Activated naive CD4-positive, alpha-beta T cell treated with anti-CD3 and anti-CD28 coated beads for 36 hours (primary cell): ENCODE measurements at places on chromosomes 11 and 22. TPM values are rescaled to one million over a fixed set of nuclear protein-coding genes. Genes with fewer than 3 reads are reported as not detected.

DNA sequence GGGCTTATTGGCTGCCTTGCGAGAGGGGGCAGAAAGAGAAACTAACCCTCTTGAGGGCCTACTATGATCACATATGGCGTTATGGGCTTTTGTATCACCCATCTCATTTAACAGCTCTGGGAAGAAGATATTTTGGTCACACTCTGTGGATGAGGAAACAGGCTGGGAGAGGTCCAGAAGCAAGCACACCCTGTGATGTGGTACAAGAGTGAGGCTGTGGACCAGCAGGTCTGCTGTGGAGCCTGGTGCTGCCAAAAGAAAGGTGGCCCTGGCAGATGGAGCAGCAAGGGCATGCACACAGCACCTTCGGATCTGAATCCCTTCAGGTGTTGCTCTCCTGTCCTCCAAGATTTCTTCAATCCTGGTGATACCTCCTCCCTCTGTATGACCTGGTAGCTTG, 64.1 kb downstream of the KCNC1 start:
- DNase-seq: no peak

- no peak for DNase-seq
Measured at GRCh38 chr11:126790550-126791081, 210.0 kb downstream of the KIRREL3 start.

TRIM29 gene
- not detected for total RNA-seq

KCTD14 gene
- total RNA-seq: not detected

ESRRA gene
- total RNA-seq: 21.7 TPM

DNA sequence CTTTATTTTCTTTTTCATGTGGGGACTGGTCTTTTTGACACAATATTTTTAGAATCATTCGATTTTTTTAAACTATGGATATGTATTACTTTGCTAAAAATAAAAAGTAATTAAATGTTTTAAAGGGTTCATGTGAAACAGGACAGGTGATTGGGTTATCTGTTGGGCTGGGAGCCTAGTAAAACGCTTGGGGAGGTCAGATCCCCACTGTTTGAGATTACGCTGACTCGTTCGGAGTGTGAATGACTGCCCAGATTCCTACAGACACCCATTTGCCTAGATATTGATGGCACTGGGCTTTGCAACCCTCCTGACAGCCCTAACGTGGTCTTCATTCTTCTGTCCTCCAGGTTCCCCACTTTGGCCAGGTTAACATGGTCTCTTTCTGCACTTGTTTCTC, 62.9 kb upstream of the UBASH3B start:
- DNase-seq: no peak

GLB1L3 gene
- total RNA-seq: 13.2 TPM

- DNase-seq: peak; percentile 77
Measured at GRCh38 chr11:69915501-69916250, 96.5 kb upstream of the FGF3 start.

SAA2 gene
- total RNA-seq: not detected

SLC17A6 gene
- not detected for total RNA-seq

DNA sequence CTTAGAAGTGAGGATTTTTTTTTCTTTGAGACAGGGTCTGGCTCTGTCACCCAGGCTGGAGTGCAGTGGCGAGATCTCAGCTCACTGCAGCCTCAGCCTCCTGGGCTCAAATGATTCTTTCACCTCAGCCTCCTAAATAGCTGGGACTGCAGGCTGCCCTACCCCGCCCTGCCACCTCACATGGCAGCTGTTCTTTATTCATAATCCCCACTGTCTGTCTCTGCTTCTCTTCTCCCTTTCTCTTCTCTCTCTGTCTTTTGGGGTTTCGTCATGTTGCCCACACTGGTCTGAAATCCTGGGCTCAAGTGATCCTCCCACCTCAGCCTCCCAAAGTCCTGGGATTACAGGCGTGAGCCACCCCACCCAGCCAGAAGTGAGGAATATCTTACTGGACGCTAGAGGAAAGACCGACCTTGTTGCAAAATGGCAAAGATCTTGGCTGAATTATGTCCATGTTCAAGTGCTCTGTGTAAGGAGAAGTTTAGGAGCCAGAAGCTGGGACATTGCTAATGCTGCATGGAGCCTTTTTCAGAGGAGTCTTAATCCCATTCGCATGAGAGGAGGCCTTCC, 21.9 kb downstream of the KRTAP5-5 start:
- DNase-seq: no peak

GRCh38 chr11:85759915-85760314, 51.0 kb downstream of the SYTL2 start:
- DNase-seq: no peak

A4GALT gene
- not detected for total RNA-seq

DNA sequence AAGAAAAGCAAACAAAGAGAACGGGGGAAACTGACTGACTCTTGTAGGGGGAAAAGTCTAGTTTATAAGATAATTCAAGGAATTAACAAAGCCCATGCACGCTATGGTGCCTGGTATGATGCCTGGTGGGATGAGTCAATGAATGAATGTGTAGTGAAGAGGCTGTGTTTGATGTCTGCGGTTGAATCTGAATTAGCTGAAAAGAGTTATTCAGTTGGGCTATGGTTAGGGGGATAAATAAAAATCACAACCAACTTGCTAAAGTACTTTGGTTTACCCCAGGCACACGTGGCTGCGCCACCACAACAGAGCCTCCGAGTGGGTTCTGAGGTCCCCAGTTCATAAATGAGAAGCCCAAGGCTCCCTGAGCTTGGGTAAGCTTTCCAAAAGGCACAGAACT, 369.3 kb upstream of the SYN3 start:
- no peak for DNase-seq

TPBGL gene
- total RNA-seq: not detected

GRCh38 chr11:16816358-16817270, 78.2 kb downstream of the C11orf58 start:
- DNase-seq: no peak

- no peak for DNase-seq
Measured at GRCh38 chr11:64484191-64485022, 106.6 kb upstream of the SLC22A12 start.

DNA sequence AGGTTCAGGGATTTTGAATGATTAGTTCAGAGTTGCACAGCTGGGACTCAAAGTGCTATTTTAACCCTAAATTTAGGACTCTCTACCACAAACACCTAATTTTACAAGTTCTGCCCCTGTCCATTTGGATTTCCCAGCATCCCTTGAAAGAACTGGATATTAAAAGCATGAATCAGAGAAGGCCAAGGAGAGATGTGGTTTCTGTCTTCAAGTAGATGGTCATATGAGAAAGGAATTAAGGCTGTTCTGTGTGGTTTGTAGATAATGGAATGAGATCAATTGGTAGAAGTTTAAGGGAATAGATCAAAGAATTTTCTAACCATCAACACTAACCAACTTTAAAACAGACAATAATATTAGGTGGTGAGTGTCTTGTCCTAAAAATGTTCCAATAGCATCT, 106.4 kb upstream of the TENM4 start:
- DNase-seq: no peak

DNA sequence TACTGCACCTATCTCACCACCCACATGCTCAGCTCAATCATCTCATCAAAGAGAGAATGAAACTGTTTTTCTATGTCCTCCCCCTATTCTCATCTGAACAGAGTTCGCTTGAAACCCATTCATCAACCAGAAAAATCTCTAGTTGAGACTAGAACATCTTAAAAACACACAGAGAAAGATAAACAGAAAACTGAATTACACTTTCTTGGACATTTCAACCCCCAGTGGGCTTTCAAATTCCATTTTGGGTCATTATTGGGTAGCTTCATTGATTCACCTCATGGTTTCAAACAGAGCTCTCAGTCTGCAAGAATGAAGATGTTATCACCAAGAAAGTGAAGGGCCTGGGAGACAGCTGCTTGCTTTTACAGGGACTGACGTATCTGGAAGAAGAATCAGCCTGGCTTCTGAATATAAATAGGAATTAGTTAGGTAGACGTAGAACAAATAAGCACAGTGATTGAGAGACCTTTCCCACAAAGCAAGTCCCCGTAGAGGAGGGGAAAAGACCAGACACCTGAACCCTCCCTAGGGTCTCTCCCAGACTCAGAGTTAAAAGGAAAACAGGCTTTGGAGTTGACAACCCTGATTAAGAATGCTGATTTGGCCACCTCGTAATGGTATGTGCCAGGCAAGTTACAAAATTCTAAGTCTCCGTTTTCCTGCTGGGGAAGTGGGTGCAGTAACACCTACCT, 155.7 kb downstream of the BBOX1 start:
- no peak for DNase-seq

- peak; percentile 28 for DNase-seq
Measured at GRCh38 chr11:18578975-18579598, 9.4 kb downstream of the UEVLD start.

ABCG4 gene
- 0.31 TPM for total RNA-seq

DNA sequence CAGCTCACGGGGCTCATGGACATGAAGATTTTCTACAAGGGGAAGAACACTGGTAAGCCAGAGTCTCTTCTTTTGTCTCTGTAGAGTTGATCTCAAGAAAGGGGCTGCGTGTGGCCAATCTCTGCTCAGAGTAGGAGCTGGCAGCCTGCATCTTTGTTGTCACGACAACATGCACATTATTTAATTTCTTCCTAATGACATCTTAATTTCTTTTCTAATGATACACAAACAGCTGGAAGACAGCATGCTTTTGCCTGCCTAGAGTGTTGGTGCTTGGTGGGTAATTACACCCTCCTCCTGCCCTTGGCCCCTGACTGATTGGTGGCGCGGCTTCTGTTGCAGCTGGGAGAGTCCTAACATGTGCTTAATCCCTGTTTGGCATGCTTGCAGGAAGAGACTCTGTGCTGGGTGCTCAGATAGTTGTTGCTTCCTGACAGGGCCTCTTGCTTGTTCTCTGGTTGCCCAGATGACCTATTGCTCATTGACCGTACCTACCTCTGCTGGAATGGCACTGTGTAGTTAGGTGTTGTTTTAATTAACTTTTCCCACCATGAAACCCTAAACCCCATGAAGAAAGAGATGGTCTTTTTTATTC, 106.9 kb upstream of the SORL1-AS1 start:
- DNase-seq: no peak

DNA sequence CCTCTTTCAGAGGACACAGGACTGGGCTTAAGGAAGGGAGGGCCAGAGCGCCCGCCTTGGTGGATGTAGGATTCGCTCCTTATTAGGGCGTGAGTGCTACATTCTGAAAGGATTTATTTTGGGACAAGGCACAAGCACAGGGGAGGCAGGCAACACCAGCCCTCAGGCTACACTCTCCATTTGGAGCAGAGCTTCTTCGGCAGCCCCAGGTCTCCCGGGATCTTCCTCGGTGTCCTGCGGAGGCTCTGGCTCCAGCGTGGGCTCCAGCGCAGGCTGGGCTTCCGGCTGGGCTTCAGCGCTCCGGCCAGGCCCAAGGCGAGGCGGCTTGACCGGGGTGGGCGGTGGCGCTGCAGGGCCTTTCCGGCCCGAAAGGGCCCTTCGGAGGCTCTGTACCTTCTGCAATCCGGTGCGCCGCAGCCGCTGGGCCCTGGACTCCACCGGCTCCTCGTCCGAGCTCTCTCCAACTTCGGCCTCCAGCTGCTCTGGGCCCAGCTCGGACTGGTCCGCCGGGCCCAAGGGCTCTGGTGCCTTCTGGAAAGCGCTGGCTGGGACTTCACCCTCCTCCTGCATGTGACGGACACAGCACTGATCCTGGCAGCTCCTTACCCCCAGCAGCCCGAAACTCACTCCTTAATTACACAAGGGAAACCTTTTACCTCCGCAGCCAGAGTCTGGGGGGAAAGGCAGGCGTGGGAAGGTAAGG, 1.1 kb downstream of the CAVIN3 start:
- no peak for DNase-seq

DNA sequence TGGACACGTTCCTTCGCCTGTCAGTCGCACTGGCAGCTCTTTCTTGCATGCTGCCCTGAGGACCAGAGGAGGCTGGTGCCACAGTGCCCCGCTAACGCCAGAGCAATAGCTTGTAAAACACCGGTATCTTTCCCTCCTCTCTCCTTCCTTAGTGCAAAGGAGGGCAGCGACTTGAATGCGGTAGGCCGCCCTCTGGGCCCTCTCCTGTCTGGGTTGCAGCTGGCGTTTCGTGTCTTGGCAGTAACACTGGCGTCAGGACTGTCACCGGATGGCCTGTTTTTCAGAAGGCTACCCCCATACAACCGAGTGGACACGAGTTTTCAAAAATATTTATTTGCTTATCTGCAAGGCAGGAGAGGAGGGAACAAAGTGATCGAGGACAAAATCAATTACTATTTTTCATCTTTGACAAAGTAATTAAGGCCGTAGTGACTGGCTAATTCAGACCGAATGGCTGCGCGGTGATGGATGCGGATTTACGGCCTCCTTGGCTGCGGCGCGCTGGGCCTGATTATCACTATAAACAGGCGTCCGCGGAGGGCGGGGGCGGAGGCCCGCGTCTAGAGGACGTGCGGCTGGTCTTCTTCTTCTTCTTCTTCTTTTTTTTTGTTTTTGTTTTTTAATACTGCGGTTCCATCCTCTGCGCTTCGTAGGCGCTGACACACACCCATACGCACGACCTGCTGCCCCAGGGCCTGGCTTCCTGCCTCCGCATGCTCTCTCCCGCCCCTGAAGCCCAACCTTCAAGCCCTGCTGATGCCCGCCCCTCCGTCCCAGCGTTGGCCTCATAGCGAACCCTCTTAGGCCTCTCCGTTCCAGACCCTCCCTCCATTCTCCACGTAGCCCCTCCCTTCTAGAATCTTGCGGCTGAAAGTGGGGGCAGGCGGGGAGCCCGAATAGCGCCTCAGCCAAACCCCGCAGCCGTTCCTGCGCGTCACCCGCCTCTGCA, 2.9 kb upstream of the SLC6A5 start:
- DNase-seq: no peak

DNA sequence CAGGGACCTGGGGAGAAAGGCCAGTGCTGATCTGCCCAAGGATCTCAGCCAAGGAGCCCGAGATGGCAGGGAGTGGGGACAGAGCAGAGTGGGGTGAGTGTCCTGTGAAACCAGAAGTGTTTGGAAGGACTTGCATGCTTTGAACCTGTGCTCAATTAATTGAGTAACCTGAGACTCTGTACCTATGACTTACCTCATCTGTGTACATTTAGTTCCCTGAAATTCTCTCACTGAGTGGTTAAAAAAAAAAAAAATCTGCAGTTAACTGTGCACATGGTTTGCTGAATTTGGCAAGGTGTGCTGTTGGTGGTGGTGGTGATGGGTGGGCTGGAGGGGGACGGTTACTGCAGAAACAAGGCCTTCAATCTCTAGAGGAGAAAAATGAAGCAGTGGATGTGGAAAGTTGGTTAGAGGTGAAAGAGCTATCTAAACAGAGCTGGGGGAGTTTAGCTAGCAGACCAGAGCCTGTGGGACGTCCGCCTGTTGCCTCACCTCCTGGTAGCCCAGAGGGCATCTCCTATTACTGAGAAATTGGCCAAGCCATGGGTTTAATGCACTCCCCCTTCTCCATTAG, 8.3 kb upstream of the SORL1-AS1 start:
- no peak for DNase-seq

POU2AF2 gene
- total RNA-seq: not detected

- no peak for DNase-seq
Measured at GRCh38 chr22:47034076-47034808, 271.8 kb downstream of the TBC1D22A start.
